ENCODE measurements at places on chromosomes 11 and 22.

GRCh38 chr22:17769716-17770082, 4.6 kb downstream of the BID start:
- DNase-seq, result no peak

GRCh38 chr11:105100206-105100605, 39.4 kb downstream of the CARD18 start:
- DNase-seq, result no peak

DNA sequence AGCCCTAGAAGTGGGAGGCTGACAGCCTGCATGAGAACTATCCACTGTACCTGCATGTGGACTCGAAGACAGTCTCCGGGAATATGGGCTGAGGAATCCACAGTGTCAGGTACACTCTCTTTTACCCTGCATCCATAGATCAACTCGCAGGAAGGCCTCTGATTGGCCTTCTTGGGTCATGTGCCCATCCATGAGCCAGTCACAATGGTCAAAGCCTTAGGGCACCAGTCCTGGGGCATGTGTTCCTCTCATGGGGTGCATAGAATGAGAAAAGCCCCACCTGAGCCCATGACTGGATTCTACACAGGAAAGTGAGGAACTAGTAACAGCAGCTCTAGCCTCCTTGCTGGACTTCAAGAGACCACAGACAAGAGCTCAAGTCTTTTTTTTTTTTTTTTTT, 10.6 kb downstream of the ART1 start:
- DNase-seq, result no peak

- no peak for DNase-seq
These were observed 125.2 kb upstream of the SYT13 start for GRCh38 chr11:45411228-45411946.

DNA sequence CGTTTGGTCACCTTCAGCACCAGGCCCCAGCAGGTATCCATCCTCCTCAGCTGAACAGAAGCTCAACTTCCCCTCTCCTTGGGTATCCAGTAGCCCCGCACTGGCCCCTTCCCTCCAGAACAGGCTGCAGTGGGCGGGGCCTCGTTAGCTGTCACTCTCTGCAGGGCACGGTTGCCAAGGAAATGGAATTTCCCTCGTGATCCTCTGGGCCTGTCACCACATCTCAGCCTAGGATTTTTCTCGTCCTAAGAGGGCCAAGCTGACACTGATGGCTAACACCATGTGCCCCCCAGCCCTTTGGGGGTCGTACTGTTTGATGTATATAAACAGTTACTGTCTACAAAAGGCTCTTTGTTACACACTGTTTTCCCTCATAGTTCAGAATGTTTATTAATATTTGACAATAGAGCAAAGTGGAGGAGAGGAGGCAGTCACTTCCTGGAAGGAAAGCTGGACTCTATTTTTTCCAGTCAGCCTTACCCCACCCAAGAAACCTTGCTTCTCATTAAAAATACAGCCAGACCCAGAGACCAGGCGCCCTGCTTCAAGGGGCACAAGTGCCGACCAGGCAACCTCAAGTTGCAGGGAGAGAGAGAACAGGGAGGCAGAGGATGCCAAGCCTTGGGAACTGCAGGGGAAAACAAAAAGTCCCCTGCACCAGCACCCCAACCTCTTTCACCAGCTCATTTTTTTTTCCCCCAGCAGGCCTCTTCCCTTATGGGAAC, 44.5 kb downstream of the FEZ1 start:
- DNase-seq, result no peak

GRCh38 chr11:111878849-111879636, at the start of the genes CFAP68 and FDXACB1:
Gene CFAP68, plus strand, starts transcription at chr11:111879541. Its CDS starts 20 bp downstream, at chr11:111879561.
Gene FDXACB1, minus strand, starts transcription at chr11:111879165. Its CDS starts 33 bp downstream, at chr11:111879132.
- DNase-seq, result peak; percentile 94

- DNase-seq, result no peak
These were observed 4.3 kb downstream of the SCUBE1 start for GRCh38 chr22:43338766-43339345.

- no peak for DNase-seq
These were observed 130.9 kb downstream of the PARVA start for GRCh38 chr11:12508151-12508751.

GRCh38 chr11:12147827-12148226, 37.4 kb downstream of the MICAL2 start:
- no peak for DNase-seq

- no peak for DNase-seq
These were observed 17.4 kb upstream of the DDX17 start for GRCh38 chr22:38523479-38523878.

GRCh38 chr11:36044636-36045035, 100.8 kb downstream of the LDLRAD3 start:
- no peak for DNase-seq

DNA sequence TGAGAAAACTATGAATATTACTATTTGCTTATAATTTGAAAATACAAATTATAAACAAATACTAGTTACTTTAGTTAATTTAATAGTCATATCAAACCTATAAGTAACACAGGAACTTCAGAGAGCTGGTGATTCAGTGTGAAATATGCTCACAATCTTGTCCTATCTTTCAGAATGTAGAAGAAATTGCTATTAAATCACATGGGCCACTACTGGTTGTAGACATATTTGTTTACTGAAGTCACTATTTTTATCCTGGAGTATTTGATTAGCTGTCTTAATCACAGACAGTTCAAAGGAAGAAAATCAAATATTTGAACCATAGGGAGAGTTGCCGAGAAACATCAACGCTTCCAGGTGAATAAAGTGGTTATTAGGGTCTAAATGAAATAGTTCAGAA, 187.6 kb upstream of the ANO3 start:
- DNase-seq, result no peak

- DNase-seq, result no peak
These were observed 518 bp downstream of the CCDC179 start for GRCh38 chr11:22859756-22860155.
